Suprapubic skin (tissue), 4 donors: ENCODE measurements at places on chromosomes 13 and 19.

GRCh38 chr19:44643605-44644401 lies at the start of gene PVR:
Gene PVR (plus strand): TSS chr19:44643910. CDS start chr19:44644097, 187 bp downstream.
- DNase-seq, result no peak

DNA sequence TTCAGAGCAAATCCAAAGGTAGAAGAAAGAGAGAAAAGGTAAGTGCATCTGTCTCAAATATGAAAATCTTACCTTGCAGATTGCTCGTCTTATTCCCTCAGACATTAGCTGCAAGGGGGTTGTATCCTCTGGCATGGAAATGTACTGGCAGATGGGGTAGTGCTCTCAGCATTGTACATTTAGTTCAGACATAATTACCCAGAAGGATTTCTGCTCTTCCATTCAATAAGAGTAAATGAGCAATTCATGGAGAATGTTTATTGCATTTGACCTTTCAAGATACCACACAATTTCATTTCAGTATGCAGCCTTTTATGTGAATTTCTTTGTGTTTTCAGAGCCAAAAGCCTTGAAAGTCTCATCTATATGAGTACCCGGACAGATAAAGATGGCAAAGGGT lies 63.8 kb downstream of the SCEL start:
- DNase-seq, result no peak

DNA sequence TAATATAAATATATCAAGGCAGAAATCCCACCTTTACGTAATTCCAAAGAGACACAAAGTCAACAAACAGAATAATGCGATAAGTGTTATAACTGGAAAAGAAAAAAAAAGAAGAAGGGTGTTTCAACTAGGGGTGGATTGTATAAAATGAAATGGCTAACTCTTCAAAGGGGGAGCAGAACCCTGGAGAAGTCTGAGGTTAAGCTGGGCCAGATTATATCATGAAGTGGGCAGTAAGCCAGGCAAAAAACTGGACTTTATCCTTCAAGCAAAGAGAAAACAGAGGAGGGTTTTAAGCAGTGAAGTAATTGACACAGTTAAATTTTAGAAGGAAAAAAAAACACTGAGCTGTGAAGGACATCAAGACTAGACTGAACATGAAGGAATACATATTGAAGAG lies 41.9 kb downstream of the TBC1D4 start:
- no peak for DNase-seq

- no peak for DNase-seq
Observed at GRCh38 chr13:52707375-52707774, 32.2 kb downstream of the CNMD start.

- no peak for DNase-seq
Observed at GRCh38 chr19:34669305-34669704, 7.7 kb downstream of the SCGB2B2 start.

DNA sequence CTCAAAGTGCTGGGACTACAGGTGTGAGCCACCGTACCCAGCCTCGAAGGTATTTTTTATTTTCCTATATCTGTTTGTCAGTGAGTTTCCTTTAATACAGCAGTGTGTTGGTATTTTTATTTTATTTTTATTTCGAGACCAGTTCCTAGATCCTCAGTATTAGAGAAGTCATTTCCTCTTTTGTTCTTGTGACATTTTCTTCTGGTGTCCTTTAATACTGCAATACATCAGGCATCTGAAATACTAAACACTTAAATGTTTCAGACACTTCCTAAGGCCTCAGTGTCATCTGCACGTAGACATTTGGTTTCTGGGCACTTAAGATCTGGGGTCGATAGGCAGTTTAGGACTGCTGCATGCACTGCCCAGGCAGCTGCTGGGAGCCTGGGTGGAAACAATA lies 22.5 kb downstream of the GATAD2A start:
- no peak for DNase-seq

DNA sequence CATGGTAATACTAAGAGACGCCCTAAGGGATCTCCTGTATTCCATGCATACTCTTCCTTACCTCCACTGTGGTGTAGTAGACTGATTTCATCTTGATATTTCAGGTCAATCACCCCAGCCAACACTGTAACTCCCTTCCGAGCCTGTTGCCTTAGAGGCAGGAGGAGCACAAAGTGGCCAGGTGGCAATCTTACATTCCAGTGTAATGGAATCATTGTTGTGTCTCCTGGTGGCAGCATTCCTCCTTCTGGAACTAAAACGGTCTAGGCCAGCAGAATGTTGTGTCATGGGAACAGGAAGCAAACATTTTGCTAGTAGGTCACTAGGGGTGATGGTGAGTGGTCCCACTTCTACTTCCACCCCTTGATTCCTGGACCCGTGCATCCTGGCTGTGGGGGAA lies 405.7 kb upstream of the SLC10A2 start:
- no peak for DNase-seq

DNA sequence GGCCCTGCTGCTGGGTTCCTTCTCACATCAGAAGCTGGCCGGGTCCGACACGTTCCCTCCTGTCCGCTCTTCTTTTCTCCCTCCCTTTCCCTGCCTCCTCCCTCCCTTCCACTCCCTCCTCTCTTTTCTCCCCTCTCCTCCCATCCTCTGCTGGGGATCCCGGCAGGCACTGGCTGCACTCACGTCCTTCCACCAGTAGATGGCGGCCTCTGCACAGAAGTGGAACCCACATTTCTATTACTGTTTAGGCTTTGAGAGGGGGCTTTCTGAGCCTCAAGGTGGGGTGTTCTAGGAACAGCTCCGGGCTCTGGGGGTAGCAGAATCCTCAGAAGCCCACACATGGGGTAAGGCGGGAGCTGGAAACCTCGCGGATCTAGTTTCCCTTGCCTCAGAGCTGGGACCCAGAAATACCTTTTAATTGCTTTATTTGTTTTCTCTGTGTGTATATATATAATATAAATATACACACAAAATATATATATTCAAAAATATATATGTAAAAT lies 294.2 kb downstream of the ZNF536 start:
- no peak for DNase-seq

GRCh38 chr19:50753879-50754278 lies 16.4 kb upstream of the GPR32 start:
- DNase-seq, result no peak

DNA sequence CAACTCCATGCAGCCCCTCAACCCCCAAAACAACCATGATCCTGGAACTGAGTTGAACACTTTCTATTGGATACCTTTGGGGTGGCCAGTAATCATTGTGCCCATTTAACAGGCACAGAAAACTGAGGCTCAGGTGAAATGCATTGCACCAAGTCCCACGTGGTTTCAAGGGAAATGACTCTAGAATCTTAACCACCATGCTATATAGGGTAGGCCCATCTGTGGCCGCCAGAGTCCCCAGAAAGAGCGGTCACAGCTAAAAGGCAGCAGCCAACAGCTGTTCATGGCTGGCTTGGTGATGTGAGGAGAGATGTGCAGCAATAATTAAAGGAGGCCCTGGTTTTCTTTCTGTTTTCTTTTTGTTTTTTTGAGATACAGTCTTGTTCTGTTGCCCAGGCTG lies 2.6 kb downstream of the CNN1 start:
- DNase-seq, result no peak

DNA sequence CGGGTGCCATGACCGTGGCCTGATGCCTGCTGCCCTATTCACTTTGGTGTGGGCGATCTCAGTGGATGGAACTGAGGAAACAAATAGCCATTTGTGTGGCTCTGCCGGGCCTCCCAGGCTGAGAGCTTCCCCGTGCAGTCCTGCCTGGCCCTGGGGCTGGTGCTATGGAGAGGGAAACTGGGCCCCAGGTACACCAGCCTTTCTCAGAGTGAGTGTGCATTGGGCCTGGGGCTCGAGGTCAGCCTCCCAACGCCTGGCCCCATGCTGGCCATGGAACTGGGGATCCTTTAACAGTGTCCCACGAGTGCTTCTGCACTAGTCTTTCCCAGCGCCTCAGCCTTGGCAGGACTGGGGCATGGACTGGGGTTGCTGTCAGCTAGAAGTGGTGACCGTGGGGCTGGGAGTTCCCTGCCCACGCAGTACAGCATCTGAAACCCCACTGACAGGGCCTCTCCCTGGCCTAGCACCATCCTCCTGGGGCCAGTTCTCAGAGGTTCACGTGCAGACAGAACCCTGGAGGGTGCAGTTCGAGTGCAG lies 10.5 kb downstream of the PLEKHF1 start:
- no peak for DNase-seq

DNA sequence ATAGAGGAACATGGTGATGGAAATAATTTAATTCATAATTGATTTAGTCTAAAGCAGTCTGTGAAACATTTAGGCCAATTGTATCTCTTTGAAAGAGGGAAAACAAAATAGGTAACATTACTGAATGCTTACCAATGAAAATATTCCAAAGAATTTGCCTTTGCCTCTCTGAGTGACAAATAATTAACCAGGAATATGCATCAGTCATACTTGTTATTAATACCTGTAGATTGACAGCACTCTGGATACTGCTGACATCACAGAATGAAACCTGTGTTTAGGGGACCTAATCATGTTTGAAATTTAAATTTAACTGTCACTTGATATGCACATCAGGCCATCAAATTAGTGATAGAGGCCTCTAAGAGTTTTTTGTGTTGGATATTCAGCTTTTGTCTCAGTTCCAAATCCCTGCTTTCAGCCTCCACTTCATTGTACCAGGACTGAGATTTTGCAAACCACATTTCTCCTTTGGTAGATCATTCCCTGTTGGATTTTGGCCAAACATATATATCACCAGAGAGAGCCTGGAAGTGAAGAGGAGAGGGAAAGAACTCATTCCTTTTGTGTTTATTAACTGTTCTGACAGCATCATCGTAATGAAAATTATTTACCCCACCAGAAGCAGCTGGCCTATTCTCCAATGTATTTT lies 64.8 kb upstream of the KLHL1 start:
- DNase-seq, result no peak

DNA sequence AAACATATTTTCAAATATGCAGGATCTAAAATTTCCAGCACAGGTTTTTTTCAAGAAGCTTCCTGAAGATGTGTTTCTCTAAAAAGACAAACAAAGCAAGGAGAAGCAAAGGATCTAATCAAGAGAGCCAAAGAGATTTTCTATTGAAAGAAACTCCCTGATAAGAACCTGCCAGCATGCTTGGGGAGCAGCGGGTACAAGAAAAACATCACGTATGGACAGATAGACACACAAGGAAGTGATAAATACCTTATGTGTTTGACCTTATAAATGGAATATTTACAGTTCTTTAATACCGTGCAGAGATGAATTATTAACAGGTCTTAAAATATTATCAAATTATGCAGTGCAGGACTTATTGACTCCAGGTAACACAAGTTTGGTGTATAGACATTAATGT lies 562.1 kb downstream of the DACH1 start:
- DNase-seq, result no peak

DNA sequence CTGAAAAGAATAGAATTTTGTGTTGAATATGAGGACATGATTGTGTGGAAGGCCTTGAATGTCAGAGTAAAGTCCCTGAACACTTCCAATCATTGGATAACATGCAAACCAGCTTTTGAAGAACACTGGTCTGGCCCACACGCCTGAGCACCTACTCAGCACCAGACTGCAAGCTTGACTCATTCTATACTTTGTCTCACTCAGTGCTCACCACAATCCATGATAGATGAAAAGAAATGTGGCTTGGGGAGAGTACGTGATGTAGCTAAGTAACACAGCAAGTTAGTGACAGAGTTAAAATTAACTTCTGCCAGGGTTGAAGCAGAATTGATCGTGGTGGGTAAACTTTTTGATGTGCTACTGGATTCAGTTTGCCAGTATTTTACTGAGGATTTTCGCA lies 12.0 kb downstream of the DLEU7 start:
- DNase-seq, result no peak

DNA sequence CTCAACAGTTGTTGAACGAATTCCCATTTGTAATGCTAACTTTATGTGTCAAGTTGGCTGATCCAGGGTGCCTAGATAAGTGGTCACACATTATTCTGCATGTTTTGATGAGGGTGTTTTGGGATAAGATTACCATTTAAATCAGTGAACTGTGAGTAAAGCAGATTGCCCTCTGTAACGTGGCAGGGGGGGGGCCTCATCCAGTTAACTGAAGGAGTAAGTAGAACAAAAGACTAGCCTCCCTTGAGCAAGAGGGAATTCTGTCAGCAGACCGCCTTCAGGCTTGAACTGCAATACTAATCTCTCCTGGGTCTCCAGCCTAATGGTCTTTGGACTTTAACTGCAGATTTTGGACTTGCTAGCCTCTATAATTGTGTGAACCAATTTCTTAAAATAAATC lies 4.2 kb upstream of the TEX30 start:
- no peak for DNase-seq

GRCh38 chr13:34611671-34612070 lies 330.4 kb upstream of the NBEA start:
- DNase-seq, result no peak

- DNase-seq, result no peak
Observed at GRCh38 chr13:39016787-39017186, 21.1 kb downstream of the PROSER1 start.

- no peak for DNase-seq
Observed at GRCh38 chr19:34075661-34076091, 96.6 kb upstream of the LSM14A start.

- no peak for DNase-seq
Observed at GRCh38 chr13:80577926-80578670, 237.2 kb upstream of the SPRY2 start.

- no peak for DNase-seq
Observed at GRCh38 chr19:4229179-4229931, at the start of gene EBI3. Gene EBI3 (plus strand): TSS chr19:4229523. CDS start chr19:4229551, 28 bp downstream.

GRCh38 chr19:16002406-16003384 lies 53.9 kb downstream of the OR10H4 start:
- no peak for DNase-seq

DNA sequence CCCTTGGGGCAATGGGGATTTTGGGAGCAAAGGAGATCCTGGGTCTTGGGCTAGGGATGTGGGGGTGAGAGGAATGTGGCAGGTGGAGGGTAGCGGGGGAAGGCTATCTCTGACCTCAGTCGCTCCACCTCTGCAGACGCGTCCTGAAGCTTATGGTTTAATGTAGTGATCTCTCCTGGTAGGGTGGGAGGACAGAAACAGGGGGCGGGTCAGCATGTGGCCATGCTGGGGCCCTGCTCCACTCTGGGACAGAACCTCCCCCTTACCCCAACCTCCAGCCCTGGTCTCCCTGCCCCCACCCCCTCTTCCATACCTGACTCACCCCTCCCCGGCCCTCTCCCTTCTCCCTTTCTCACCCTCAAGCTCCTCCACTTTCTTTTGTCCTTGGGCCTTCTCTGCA lies 1.4 kb downstream of the BST2 start:
- DNase-seq, result no peak

- DNase-seq, result no peak
Observed at GRCh38 chr13:114264886-114265611, 16.4 kb upstream of the UPF3A start.

- DNase-seq, result peak; percentile 91
Observed at GRCh38 chr19:6767357-6768235, at the start of gene SH2D3A. Gene SH2D3A (minus strand): TSS chr19:6767435. CDS start chr19:6763748, 3,687 bp downstream.
